NCI-H2171 (cell line): ENCODE measurements at places on chromosomes 7 and 10.

DNA sequence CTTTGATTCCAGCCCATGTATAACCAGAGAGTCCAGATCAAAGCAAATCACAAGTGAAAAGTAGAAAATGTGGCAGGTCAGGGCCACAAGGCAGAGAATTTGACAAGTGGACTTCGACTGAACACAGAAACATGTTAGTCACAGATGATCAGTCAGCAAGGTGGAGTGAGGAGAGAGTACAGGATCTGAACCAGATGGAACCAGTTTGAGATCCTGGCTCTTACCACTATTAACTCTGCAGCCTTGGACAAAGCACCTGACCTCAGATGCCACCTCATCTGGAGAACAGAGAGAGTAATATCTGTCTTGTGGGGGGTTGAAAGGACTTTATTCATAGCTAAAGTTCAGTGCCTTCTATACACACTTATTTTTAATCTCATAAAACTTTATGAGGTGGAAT, 4.4 kb downstream of the MRLN start:
- DNase-seq, result no peak

GRCh38 chr10:71975871-71976725, 11.9 kb downstream of the CHST3 start:
- no peak for DNase-seq

DNA sequence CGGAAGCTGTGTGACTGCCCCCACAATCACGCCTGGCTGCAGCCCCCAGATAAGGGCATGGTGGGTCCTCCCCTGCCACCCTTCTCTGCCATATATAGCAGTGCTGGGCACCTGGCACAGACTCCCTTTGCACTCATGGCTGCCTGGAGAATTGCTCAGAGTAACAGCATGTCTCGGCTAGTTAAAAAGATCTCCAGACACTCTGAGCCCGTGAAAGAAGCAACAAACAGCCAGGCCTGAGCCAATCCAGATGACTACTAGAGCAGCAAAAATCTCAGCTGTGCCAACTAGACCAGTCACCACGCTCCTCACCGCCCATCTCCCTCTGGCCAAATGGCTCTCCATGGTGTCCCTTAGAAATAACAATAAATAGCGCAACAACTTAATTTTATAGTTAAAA, 71.3 kb downstream of the PARD3 start:
- peak; percentile 35 for DNase-seq

DNA sequence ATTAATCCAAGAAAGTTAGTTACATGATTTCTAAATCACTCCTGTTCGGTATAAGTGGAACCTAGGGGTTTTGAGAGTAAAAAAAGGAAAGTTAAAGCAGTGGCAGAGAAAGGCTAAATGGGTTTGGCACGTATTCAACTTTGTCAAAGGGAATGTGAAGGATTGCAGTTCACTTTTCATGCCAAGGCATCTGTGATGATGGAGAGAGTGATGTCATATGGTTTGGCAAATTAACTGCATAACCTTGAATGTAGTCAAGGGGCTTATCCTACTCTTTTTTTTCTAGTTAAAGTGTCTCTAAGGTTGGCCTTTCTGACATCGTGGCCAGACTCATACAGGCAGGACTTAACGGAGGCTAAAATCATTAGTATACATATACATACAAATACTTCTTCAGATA, 277.8 kb downstream of the EXOC4 start:
- no peak for DNase-seq

DNA sequence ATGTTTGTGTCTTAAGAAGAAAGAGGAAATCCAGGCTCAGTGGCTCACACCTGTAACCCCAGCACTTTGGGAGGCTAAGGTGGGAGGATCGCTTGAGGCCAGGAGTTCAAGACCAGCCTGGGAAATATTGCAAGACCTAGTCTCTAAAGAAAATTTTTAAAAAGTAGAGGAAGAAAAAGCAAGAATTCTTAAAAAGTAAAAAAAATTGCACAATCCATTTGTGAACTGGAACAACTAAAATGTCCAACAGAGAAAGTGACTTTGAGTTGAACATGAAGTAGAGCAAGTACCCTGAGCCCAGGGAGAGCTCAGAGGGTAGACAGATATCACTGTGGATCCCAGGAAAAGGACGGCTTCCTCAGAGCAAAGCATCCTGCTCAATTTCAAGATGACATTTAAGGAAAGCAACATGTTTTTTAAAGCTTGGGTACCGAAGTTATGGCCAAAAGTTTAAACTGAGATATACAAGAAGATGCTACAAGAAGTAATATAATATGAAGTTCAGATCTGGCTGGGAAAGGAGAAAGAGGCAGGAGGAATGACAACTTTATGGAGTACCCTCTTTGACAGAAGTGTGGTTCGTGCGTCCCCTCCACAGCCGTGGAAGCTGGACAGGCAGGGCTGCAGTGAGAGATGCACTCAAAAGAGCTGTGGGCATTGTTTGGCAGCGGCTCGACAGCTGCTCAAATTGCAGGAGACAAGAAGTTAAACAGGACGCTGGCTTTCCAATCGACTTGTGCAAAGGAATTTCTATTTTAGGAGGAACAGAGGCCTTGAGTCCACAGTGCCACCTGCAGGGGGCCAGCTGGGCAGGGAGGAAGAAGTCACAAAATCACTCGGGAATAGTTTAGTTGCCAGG, 201.3 kb downstream of the JCAD start:
- DNase-seq, result no peak
